ENCODE measurements at places on chromosomes 16 and 17. TPM values are rescaled to one million over a fixed set of nuclear protein-coding genes. Genes with fewer than 3 reads are reported as not detected.

Gene ATAD5
- 1.1 TPM for total RNA-seq

Gene ADCY7
- 88.1 TPM for total RNA-seq

Gene SPG7
- total RNA-seq, result 95.0 TPM

- no peak for DNase-seq
- peaks cover 29% of the 10 kb centered on the region for H3K4me1 ChIP-seq
- no peak overlapping the region for H3K27ac ChIP-seq
- H3K4me3 ChIP-seq, result no peak overlapping the region
Observed at GRCh38 chr17:59346876-59347407, 15.5 kb downstream of the YPEL2 start.

DNA sequence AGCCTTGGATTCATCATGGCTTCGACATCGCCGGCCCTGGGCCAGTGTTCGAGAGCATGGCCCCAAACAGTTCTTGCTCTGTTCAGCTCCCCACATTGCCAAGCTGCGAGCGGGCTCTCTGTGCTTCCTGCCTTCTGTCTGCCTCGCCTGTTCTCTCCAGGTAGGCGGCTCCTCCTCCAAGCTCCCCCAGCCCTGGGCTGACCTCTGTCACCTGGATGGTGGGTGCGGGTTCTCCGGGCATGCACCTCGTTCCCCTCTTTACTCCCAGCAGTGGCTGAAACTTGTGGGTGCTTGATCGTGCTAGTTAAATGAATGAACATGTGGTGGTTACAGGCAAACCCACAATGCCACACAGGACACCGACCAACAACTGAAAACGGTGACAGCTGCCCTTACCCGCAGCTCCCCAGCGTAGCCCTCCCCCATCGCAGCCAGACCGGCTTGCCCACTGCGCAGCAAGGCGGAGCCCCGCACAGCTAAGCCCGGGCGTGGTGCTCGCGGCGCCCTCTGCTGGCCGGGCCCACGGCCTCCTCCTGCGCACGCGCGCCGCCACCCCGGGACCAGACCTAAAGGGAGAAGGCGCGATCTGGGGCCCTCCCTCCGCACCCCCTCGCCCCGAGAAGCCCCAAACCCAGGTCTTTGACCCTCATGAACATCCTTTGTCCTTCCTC is 23.0 kb upstream of the EIF1 start:
- H3K4me3 ChIP-seq, result peak overlapping the region; percentile 56
- H3K27me3 ChIP-seq, result no peaks in the 10 kb centered on the region
- DNase-seq, result peak; percentile 96

- no peak for DNase-seq
- peaks cover 3% of the 10 kb centered on the region for H3K36me3 ChIP-seq
- no peak overlapping the region for H3K27ac ChIP-seq
- no peaks in the 10 kb centered on the region for H3K4me1 ChIP-seq
- H3K27me3 ChIP-seq, result no peaks in the 10 kb centered on the region
Observed at GRCh38 chr16:12393239-12393638, 410.4 kb downstream of the CPPED1 start.

DNA sequence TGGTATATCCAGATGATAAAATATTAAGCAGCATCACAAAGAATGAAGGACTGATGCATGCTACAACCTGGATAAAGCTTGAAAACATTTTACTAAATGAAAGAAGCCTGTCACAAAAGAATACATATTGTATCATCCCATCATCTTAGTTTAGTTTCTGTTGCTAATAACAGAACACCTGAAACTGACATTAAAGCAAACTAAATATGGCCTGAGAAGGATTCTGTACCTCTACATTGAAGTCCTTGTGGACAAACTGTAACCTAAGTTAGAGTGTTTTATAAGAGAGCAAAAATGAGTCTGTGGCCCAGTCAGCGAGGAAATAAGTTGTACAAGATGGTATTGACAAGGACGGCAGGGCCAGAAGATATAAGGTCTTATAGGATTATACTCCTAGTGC is 261.0 kb upstream of the CPHXL start:
- H3K27me3 ChIP-seq, result no peaks in the 10 kb centered on the region
- no peak overlapping the region for H3K27ac ChIP-seq
- no peaks in the 10 kb centered on the region for H3K36me3 ChIP-seq
- H3K4me3 ChIP-seq, result no peak overlapping the region

DNA sequence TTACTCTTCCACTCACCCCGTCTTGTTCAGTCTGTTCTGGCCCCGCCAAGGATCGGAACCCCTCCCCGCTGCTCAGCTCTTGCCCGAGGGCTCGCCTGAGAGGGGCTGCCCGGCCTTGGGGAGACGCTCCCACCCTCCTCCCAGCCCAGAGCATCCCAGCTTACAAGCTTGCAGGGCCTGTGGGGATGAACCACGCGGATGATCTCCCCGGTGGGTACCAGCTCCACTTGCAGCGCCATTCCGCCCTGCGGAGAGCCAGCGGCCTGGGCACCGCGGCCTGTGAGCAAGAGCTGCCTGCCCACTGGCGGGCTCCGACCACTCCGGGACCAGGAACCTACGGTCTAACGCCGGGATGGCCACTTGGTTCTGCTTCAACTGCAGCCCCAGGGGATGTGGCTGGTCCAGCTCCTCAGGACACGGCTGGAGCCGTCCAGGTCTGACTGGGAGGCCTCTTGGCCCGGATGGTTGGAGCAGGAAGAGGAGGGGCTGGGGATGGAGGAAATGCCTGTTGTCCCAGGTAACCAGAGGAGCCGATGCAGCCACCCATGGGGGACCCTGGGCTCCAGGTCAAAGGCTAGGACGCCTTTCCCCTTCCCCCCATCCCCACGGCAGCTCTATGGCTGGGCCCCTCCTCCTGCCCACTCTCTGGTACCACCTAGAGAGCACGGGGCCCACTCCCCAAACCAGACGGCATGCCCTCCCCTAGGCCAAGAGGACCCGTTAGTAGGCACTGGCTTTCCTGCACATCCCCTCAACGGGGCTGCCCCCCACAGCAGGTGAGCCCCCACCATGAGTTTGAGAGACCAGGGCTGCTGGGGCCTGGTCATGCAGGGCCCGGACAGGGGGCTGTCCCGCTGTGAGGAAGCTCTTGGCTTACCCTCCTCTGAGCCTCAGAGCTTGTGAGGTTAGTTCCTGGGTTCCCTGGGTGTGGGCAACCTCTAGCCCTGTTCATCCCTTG is at the start of gene MYO1C:
MYO1C (minus strand) TSS at position 438 of the 958 bp plus-strand sequence; CDS start at position 239, 199 bp downstream.
- no peaks in the 10 kb centered on the region for H3K27me3 ChIP-seq
- H3K27ac ChIP-seq, result peak within 1 kb of the TSS; percentile 88
- peaks cover 28% of the 10 kb centered on the region for H3K36me3 ChIP-seq
- peak within 1 kb of the TSS; percentile 60 for H3K4me3 ChIP-seq
- DNase-seq, result no peak

Measured in upper lobe of right lung (tissue), 1 donor.